ENCODE measurements at places on chromosomes 2 and 18.

- DNase-seq: no peak
Measured at GRCh38 chr2:161954103-161954502, 119.9 kb downstream of the DPP4 start.

DNA sequence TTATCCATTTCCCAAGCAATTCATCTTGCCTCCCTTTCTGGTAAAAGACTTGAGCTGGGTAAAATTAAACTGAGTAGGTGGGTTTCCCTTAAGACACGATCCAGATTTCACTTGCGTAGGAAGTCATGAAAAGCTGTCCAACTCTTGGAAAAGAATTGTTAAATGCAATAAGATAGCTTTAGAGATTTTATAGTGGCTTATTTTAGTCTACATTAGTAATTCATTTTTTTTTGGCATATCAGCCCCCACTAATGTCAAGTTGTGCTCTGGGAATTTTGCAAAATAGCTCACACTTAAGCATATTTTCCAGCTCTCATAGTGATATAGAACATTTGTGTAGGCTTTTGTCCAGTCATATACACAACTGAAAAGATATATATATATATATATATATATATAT, 344.7 kb upstream of the FIGN start:
- DNase-seq: no peak

GRCh38 chr18:2534906-2535305, 36.4 kb downstream of the METTL4 start:
- no peak for DNase-seq

DNA sequence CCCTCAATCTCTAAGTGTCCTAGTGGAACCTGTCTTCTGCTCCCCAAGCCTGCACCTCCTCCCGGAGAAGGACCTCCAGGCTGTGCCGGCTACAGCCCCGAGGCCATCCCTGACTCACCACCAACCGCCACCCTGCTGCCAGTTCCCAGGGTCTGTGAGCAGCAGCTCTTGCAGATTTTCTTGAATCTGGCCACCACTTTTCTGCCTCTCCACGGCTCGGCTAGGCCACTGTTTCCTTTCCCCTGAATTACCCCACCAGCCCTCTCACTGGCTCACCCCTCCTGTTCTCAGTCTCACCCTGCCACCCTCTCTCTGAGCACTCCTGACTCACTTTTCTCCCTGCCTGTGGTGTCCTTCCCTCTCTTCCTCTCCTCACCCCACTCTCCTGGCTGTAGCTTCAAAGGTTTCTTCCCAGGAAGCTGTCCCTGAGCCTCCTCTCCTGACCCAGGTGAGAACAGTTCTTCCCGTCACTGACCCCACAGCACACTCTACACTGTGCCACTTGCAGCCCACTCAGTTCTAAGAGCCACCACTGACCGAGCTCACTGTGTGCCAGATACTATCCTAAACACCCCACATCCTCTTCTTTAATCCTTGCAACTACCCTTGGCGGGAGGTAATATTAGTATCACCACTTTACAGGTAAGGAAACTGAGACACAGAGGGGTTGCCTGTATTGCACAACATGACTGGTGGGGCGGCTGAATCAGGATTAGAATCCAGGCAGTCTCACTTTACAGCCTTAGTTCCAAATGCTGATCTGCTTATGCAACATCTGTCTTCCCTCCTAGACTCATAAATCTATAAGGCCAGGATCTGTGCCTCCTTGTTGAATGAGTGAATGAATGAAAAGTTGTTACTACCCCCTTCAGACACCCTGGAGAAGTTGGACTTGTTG, 111.6 kb downstream of the SMAD7 start:
- DNase-seq: no peak

DNA sequence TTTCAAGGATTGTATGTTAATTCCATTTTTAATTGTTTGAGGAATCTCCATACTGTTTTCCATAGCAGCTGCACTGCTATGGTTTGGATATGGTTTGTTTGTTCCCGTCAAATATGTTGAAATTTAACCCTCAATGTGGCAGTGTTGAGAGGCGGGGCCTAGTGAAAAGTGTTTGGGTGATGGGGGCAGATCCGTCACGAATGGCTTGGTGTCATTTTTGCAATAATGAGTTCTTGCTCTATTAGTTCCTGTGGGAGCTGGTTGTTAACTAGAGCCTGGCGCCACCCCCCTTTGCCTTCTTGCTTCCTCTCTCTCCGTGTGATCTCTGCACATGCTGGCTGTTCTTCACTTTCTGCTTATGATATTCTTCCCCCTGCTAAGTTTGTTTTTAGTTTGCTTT, 71.4 kb upstream of the LDLRAD4 start:
- DNase-seq: no peak

GRCh38 chr2:219508971-219509779, 5.1 kb upstream of the ASIC4 start:
- no peak for DNase-seq

- DNase-seq: no peak
Measured at GRCh38 chr2:105296017-105296611, 33.4 kb downstream of the TGFBRAP1 start.

- no peak for DNase-seq
Measured at GRCh38 chr2:89833116-89833779, 1141.8 kb downstream of the RPIA start.

GRCh38 chr2:166344286-166345113, 31.2 kb downstream of the SCN9A start:
- DNase-seq: no peak

- no peak for DNase-seq
Measured at GRCh38 chr2:217609952-217610351, 392.8 kb downstream of the TNS1 start.

- DNase-seq: no peak
Measured at GRCh38 chr18:28189400-28190239, 12.7 kb upstream of the CDH2 start.

- no peak for DNase-seq
Measured at GRCh38 chr2:86533589-86533988, 29.7 kb downstream of the CHMP3 start.

GRCh38 chr2:209653134-209653533, 118.5 kb upstream of the UNC80 start:
- no peak for DNase-seq

GRCh38 chr2:9235147-9236044, 28.8 kb downstream of the ASAP2 start:
- DNase-seq: no peak

GRCh38 chr18:27825689-27826088, 351.2 kb downstream of the CDH2 start:
- DNase-seq: no peak

DNA sequence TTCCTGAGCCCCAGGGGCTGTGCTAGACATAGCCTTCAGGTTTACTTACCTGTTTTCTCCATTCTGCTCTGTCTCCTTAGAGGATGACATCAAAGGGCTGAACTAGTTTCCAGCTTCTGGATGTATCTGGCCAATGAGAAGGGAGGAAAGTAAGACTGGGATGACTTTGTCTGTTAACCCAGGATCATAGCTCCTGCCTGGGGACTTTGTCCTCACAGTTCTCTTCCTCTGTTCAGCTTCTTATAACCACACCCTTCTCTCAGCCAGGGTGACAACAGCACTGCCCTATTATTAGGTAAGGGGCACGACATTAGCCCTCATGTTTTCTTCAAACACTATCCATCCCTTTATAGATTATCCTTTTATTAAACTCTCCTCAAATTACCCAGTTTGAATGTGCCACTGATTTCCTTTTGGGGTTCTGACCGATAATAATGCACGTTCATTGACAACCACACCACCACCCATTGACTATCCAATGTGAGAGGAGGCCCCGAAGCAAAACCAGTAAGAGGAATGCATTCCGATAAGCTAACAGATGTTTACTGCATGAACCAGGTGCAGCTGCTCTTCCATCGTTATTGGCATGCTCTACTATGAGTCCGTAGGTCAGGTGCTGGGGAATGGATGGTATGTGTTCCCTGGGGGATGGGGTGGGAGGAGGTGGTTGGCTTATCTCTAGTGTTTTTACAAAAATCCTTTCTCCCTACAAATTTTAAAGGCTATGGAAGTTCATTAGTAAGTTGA, 23.5 kb downstream of the TSN start:
- no peak for DNase-seq

- no peak for DNase-seq
Measured at GRCh38 chr18:73923866-73924265, 223.8 kb downstream of the FBXO15 start.

DNA sequence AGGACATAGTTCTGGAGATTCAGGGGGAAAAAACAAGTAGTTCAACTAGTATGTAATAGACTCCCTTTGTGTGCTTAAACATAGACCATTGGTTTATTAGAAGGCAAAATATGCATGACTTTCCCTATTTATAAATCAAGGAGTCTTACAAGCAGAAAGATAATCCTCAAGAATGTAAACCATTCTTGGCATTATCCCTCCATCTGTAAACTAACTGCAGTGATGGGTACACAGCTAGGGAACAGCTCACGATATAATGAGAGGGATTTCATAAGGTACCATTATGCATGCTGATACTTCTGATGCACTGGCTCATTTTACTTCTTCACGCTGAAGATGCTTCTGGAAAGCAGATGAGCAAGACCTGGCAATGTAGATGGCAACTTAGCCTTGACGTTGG, 878 bp downstream of the FBXO15 start:
- DNase-seq: no peak

- no peak for DNase-seq
Measured at GRCh38 chr18:36312806-36313395, 15.4 kb downstream of the FHOD3 start.

- no peak for DNase-seq
Measured at GRCh38 chr2:69695850-69696216, 46.1 kb upstream of the ANXA4 start.

DNA sequence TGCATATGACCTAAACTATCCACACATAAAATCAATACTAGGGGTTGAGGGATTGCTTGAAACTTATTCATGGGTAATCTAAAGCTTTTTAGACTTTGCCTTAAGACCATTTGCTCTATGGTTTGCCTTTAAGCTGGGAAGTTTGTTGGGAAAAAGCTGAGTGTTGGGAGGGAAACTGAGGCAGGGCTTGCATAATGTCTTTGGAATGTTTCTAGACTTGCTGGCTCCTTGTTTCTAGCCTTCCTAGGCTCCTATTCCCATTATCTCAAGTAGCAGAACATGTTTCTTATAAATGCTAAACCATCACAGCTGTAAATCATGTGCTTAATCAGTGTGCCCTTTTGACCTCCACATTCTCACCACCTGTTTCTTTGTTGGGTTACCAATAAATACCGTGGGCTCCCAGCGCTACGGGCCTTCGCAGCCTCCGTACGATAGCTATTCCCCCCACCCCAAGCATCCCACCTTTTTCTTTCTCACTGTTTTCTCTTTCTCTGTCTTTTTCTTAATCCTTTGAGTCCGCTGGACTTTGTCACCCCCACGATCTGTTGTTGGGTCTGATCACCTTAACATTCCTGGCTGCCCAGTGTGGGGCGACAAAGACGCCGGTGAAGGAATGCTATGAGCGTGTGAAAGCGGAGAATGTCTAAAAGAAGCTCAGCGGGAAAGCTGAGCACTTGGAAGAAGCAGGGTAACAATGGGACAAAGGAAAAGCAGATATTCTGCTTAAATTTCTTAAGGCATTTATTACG, 49.4 kb upstream of the CWC22 start:
- no peak for DNase-seq

- DNase-seq: no peak
Measured at GRCh38 chr2:234269769-234270204, 219.3 kb downstream of the SPP2 start.

GRCh38 chr2:211981451-211981850, 557.2 kb downstream of the ERBB4 start:
- no peak for DNase-seq

DNA sequence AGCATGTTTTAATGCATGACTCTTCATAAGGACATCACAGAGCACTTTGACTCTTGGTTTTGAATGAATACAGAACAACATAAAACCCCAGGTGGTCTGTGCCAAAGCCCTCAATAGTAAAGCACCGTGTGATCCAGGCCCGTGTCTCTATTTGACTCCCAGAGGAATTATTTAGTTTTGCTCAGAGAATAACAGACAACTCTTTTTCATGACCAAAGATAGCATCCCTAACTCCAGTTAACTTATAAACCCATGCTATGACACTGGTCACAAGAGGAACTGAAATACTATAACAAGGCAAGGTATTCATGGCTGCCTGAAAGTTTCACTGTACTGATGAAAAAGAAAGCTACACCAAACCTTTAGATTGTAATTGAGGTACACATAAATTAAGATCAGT, 128.4 kb downstream of the IKZF2 start:
- no peak for DNase-seq

DNA sequence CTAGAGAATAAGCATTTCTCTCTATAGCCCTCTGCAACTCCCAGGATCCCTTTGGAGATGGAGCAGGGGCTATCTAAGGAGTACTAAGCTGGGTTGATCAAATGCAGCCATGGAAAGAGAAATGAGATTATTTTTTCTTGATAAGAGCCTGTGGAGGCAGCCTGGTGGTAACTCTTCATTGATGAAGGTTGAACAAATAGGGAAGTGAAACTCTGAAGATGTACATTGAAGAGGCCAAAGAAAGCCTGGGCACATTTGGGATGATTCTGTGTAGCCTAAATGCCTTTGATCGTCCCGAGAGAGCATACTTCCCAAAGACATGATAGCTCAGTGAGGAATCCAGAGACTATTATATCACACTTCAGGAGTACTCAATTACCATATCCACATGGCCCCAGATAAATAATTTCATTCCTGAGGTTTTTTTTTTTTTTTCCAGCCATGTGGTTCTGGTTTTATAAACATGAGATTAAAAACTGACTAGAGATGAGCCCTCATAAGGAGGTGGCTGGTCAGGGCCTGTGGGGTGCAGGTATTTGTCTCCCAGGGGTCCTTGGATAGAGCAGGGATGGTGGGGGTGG, 192.5 kb downstream of the TPGS2 start:
- DNase-seq: no peak

DNA sequence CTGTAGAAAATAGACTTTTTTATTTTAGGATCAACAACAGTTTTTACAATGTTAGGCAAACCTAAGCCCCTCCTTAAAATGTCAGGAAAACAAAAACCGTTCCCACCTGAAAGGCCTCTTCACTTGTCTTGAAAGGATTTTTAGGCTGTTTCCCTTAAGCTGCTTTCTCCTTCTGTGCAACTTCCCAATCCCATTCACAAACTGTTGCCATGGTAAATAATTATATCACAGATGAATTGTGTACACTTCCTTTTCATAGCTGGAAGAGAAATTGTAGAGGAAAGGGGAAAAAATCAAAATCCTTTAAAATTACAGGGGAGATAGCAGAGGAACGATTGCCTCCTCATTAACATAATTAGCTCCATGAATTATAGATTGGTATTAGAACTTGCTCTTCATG, 1488.0 kb upstream of the CELF4 start:
- peak; percentile 50 for DNase-seq

- no peak for DNase-seq
Measured at GRCh38 chr2:239275044-239275685, 125.7 kb downstream of the HDAC4 start.

All from NCI-H1105 (cell line).